ENCODE measurements at places on chromosomes 3 and 15.

GRCh38 chr3:185960522-185961288 is 22.9 kb upstream of the TRA2B start:
- DNase-seq = no peak

GRCh38 chr3:115624029-115624741 is 875 bp downstream of the GAP43 start:
- no peak for DNase-seq

- DNase-seq = no peak
These were observed 434.7 kb downstream of the C3orf38 start for GRCh38 chr3:88584451-88584850.

DNA sequence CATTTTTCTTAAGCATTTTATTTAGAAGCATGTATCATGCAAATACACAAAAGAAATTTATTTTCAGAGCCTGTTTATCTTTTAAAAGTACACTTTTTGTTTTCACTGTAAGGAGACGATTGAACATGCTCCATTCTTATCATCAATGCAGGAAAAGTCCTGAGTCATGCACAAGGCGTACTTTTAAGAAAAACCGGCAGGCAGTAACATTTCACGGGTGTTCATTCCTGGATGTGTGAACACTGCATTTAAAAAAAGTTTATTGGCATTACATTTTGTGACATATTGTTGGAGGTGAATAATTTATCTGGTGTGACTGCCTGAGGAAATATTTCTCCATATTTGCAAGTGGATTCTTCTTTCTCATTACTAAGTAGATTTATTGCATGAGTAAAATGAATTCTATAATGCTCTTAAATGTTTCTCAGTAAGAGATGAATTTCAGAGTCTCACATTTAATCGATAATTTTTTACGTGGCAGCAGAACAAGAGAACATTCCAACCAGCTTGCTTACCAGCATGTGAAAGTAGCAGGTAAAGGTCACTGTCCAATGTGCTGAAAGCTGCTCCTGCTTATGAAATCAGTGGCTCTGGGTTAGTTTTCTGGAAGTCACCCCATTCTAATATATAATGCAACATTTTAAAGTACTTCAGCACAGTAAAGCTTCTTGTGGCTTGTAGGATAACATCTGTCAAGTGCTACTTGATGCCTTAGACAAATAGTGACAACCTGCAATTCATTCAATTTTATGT is 87.0 kb downstream of the SV2B start:
- DNase-seq = no peak

DNA sequence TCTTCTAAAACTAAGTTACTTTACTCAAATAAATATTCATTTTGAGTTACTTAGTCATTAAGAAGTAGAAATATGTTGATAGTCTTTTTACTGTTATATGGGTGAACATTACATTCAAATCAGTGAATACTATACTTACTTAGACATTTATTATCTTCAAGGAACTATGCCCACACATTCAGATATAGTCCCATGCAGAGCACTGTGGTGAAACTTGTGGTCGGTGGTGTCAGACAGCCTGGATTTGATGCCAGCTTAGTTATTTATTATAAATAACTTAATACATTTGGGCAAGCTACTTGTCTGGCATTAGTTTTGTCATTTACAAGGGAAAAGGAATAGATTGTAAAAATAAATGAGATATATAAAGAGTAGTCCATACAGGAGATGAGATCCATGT is 149.5 kb downstream of the RAP2B start:
- DNase-seq = no peak

DNA sequence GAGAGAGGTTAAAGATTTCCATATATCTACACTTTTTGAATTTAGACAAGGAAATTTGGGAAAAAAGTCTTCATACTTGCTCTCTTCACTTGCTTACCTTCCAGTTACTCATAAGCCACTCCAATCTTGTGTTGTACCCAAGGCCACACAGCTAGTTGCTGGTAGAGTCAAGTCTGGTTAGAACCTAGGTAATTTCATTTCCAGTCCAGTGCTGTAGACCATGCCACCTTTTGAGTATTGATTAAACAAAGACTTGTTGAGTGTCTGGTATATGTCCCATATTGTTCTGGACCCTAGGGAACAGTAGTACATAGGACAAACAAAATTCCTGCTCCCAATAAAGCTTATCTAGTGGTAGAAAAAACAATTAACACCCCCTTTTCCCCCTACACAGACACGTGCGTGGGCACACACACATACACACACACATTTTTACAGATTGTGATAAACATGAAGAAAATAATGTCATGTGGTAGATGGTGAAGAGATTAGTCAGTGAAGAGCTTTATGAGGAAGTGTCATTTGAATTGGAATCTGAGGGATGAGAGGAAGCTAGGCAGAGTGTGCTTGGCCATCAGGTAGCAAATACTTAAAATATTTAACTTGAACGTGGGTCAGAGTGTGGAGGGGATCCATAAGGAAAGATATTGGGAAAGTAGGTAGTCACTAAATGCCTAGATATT is 2.1 kb downstream of the CMC1 start:
- no peak for DNase-seq

- DNase-seq = no peak
These were observed 266.8 kb downstream of the ZNF385D start for GRCh38 chr3:21484057-21484827.

DNA sequence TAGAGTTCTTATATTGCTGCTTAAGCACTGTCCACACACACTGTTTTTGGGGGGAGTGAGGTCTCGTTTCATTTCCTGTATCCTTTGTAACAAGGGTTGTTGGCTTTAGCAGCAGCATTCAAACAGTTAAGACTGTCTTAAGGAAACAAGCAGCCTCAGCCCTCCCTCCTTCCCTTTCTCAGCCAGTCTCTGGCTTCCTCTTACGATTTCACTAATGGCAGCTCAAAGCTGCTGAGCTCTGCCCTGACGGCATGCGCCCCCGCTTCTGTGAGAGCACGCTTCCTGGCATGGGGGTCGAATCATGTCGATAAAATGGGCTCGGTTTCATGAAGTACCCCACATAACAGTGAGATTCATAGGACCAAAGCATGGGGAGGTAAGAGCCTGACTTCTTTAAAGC is 105.0 kb downstream of the KLHL25 start:
- peak; percentile 85 for DNase-seq

DNA sequence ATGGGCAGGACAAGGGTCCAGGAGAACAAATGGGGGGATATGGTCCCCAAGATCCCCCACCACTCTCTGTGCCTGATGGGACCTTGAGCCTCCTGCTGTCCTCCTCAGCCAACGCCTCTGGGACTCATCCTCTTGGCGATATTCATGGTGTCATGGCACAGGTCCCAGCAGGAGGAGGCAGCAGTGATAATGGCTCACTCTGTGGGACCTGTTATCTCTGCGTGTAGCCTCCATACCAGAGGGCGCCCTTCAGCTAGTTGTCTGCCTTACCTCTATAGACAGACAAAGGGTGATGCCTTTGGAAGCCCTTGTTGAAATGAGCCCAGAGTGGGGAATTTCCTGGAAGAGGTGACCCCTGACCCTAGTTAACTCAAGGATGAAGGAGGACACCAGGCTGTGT is 7.4 kb downstream of the ZBTB47 start:
- no peak for DNase-seq

DNA sequence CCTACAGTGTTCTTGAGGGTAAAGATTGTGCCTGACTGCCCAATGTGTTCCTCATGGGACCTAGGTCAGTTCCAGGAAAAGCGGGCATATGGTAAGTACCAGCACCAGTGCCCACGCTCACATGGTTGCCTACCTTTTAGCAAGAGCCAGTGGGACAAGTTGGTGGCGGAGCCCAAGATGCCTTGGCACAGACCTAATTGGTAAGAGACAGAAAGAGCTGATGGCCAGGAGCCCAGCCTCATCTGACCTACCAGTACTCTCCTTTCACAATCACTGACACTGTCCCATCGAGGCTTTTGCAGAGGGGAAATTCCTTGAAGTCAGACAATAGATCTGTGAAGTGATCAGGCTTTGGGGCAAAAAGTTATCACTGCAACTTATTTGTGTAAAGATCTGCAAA is 98.4 kb upstream of the BCL6 start:
- DNase-seq = no peak

DNA sequence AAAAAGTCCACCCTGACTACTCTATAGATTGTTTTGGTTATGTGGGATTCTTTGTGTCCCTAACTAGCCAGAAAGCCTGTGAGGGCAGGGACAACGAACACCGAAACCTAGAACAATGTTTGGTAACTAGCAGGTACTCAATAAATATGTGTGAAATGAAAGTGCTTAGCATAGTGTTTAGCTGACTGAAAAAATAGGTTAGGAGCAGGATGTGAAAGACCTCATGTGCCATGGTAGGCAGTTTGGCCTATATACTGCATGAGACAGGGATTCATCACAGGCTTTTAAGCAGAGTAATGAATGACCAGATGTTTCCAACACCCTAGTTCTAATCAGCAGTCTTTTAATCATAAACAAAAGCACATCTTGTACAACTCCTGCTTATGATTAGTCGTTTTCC is 64.2 kb downstream of the MYO5A start:
- no peak for DNase-seq

GRCh38 chr3:37990527-37990926 is at the start of gene VILL:
Gene VILL (plus strand): TSS chr3:37990786. CDS start chr3:37993673, 2,887 bp downstream.
- DNase-seq = no peak

DNA sequence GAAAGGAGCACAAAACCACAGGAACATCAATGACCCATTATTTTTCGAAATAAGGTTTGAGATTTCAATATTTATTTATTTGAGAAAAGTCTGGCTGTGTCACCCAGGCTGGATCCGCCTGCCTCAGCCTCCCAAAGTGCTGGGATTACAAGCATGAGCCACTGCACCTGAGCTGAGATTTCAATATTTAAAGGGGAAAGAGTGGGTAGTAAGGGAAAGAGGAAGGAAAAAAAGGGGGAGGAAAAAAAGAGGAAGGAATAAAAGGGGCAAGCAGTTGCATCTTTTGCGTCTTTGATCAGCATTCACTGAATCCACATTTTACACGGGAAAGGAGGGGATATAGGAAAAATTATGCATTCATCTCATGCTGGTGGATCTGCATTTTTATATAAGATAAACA is 47.4 kb downstream of the ERICH6 start:
- DNase-seq = no peak

DNA sequence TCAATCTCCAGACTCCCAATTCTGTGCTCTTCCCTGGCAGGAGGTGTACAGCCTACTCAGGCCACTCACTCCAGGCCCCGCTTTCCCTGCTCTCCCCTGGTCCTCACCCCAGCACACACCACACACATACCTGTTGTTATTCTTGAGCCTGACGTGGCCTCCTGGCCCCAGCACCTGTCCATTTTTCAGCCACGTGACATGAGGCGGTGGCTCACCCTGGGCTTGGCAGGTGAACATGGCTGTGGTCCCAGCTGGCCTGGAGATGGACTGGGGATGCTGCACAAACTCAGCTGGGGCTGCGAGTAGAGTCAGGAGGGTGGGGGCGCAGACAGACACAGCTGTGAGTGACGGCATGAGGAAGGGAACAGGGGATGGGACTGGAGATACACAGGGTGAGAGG is 27.3 kb downstream of the RNU5B-1 start:
- no peak for DNase-seq

DNA sequence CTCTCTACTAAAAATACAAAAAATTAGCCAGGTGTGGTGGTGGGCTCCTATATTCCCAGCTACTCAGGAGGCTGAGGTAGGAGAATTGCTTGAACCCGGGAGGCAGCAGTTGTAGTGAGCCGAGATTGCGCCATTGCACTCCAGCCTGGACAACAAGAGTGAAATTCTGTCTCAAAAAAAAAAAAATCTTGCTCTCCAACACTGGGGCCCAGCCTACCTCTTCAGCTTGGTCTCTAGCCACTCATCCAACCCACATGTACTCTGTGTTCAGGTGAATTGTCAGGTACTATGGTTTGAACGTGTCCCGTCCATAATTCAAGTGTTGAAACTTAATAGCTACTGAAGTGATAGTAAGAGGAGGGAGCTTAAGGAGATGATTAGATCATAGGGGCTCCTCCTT is 22.4 kb upstream of the RAB7A start:
- no peak for DNase-seq

- no peak for DNase-seq
These were observed 65.3 kb upstream of the ZNF280D start for GRCh38 chr15:56798639-56799038.

GRCh38 chr3:80227216-80227615 is 459.4 kb upstream of the ROBO1 start:
- no peak for DNase-seq

DNA sequence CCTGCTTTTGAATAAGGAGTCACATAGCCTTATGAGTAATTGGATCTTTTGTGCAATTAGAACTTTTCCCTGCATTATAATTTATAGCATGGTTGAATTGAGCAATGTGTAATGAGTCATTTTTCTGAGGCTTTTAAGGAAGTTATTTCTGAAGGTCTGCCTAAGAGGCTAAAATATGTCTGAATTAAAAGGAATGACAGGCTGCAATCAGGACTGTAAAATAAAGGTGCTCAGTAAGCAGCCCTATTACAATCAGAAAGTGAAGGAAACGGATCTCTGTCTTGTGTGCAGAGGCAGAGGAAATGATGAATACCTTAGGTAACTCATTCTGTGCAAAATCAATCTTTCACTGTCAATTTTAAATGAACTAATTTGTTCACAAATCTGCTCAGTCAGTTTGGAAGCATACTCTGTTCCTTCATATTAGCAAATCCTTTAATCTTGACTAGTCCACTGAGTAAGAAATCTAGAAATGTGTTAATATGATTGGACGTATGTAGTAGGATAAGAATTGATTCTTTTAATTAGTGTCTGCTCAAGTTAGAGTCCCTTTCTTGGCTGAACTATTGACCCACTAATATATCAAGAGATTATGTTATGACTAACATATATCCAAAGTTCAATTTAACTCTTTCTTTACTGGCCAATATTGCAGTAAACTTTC is 290.1 kb downstream of the ZIC1 start:
- no peak for DNase-seq

GRCh38 chr3:59135096-59135495 is 85.3 kb upstream of the CFAP20DC start:
- DNase-seq = no peak

- DNase-seq = no peak
These were observed 192.5 kb downstream of the P3H2 start for GRCh38 chr3:189927975-189928895.

DNA sequence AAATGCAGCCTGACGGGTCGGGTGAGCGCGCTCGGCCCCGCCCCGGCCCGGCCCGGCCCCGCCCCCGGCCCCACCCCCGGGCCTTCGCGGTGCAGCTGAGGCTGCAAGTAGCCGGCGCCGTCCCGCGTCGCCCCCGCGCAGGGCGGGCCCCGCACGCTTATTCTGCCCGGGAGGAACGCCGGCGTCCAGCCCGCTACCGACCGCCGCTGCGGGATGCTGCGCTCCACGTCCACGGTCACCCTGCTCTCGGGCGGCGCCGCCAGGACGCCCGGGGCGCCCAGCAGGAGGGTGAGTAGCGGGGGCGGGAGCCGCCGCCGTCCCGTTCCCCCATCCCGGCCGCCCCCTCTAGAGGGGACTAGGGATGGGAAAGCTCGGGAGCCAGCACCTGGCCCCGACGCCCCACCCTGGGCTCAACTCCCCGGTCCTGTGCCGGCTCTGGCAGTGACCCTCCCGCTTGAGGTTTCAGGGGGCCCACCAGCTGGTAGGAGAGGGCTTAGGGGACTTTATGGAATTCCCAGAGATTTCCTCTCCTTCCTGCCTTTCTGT is at the start of gene MYZAP:
TSS of gene MYZAP (plus strand) at position 83 of the 546 bp plus-strand sequence. CDS start at position 214, 131 bp downstream.
- DNase-seq = peak; percentile 40

GRCh38 chr3:136835813-136836510 is 17.0 kb downstream of the SLC35G2 start:
- DNase-seq = no peak

GRCh38 chr3:155488671-155489070 is 195.2 kb upstream of the STRIT1 start:
- DNase-seq = no peak
